HL-60 (cell line): ENCODE measurements at places on chromosomes 5 and 9.
A peak's percentile ranks its signal among the peaks of the same experiment; 100 is the strongest.

DNA sequence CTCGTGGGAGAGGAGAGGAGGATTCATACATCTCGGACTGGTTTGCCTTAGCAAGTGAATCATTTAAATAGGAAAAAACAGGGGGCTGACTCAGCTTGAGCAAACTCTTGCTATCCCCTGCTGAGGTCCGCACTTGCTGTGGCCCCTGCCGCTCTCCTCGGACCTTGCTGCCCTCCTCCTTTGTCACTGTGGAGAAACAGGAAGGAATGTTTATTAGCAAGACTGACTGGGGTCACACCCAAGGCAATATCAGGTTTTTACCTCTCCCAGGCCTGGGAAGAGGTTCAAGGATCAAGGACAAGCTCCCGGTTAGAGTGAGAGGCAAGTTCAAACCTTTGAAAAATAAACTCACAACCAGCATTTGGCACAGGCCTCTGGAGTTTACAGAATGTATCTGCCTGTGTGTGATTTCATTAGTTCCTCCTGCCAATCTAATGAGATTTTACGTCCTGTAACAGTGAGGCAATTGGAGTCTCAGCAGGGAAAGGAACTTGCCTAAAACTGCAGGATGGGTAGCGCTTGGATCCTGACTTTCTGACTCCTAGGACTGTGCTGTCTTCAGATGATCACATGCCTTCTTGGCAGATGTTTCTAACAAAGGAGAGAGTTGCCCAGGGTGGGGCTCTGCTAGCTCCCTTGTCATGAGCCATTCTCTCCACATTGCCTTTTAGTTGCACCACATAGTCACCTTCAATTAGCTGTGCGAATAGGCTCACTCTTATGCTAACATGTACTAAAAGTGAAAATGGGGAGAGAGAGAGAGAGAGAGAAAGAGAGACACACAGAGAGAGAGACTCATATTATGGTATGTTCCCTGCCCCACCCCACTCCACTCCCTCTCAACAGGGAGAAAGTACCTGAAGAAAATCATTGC lies 108.6 kb upstream of the CDKN2B start:
- no peak for DNase-seq

GRCh38 chr5:142466195-142466971 lies 141.6 kb upstream of the SPRY4 start:
- no peak for DNase-seq

DNA sequence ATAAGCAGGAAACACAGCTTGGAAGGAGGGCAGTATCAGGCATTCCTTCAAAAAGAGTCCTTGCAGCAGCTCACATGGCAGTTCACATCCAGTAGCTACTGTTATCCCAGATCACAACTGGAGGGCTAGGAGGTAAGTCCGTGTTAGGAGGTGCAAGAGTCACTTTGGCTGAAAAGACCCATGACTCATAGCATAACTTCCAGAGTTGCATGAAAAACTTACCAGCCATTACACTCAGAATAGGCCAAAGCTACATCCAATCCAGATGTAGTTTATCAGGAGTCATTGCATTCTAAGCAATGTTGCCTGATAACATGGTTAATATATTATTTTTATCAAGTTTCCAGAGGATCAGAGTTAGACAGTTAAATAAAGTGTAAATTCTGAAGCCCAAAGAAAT lies 1126.4 kb upstream of the SEMA6A start:
- no peak for DNase-seq

DNA sequence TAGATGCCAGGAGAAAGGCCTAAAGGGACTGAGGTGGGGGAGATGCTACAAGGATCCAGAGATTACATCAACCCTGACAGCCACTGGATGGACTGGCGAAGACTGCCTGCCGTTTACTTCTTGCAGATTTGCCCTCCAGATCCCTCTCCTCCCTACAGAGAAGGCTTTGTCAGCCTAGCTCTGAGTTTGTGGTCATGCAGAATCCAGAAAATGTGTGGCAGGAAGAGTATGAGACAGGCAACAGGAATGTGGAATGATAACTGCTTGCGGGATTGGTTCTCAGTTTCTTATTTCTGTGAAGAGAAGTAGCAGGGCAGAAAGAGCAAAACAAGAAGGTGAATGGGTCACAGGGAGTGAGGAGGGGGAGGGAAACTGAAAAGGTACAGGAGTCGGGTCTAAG lies 129.6 kb downstream of the TLE1 start:
- no peak for DNase-seq

DNA sequence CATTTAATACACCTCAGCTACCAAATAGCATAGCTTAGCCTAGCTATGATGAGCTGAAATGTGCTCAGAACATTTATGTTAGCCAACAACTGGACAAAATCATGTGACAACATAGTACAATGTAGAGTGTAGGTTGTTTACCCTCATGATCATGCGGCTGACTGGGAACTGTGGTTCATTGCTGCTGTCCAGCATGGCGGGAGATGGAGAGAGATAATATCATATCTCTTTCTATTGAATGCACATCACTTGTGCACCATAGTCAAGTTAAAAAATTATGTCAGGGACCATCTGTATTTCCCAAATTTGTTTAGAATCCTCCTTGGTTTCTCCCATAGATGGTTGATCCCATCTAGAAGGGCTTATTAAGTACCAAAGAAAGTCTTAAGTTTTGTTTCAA lies 151.1 kb upstream of the ELL2 start:
- no peak for DNase-seq

GRCh38 chr9:7756088-7756487 lies 43.5 kb downstream of the DMAC1 start:
- no peak for DNase-seq

DNA sequence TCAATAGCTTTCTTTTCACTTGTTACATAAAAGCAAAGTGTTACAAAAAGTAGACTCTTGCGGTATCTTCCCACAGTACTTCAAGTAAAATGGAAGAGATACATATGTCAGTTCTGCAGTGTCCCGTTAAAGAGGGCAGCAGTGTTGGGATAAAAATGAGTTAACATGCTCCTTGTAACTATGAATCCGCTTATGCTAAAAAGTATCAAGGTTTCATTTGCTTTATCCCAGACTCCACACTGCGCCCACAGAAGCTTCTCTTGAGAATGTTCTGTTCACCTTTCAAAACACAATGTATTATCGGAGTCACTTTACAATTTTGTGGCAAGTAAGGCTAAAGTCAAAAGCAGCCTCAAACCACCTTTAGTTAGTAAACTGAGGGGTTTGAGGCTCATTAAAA lies 790 bp downstream of the PTAR1 start:
- no peak for DNase-seq

DNA sequence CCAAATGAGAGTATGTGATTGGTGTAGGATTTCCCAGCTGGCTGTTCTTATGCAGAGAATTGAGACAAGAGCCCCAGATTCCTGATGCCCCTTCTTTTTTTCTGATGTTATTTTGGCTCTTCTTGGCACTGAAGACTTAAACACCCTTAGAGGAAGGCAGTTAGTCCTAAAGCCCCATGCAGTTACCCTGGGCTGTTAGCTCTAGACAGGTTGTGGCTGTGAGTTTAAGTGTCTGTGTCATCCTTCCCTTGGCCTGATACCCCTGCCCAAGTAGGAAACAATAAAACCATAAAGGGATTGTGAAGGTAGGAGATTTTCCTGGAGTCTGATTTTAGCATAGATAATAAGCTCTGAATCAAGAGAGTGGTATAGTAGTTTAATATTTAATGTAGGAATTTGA lies 13.2 kb downstream of the TNPO1 start:
- no peak for DNase-seq

DNA sequence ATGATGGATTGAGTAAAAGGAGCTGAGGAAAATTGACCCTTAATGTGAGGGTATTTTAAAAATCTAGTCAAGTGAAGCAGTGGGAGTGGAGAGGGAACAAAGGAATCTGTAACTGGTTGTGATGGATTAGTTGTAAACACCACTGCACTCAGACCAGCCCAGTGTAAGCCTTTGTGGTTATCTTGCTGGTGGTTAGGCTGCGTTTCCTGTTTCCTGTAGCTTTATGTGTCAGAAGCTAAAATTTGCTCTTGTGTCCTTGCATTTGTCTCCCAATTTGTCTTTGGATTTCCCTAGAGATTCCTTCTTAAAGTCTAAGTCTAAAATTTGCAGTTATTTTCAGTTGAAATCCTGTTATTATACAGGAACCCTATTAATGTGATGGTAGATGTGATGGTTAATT lies 6.3 kb downstream of the IFNA21 start:
- DNase-seq: peak; percentile 45

DNA sequence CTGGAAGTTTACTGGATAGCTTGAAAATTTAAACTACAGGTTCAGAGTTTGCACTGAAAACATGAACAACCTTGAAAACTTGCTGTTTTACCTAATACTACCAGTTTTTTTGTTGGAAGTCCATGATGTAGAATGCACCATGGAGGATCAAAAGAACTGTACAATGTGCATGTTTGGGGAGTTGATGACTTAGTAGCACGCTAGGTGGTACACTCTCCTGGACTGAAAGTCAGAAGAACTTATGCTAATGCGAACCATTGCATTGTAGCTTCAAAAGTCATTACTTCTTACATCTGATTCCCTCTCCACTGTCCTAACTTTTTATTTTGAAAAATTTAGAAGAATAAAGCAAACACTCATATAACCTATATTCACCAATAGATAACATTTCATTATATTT lies 211.0 kb downstream of the OSTF1 start:
- no peak for DNase-seq

DNA sequence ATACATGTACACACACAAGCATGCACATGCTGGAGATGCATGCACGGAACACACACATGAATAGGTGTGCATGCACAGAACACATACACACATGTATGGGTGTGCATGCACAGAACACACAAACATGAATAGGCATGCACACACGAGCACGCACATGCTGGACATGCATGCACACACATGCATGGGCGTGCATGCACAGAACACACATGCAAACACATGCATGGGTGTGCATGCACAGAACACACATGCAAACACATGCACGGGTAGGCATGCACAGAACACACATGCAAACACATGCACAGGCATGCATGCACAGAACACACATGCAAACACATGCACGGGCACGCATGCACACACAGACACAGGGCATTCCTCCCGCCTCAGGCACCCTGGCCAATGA lies 382.3 kb downstream of the IRX2 start:
- DNase-seq: no peak

DNA sequence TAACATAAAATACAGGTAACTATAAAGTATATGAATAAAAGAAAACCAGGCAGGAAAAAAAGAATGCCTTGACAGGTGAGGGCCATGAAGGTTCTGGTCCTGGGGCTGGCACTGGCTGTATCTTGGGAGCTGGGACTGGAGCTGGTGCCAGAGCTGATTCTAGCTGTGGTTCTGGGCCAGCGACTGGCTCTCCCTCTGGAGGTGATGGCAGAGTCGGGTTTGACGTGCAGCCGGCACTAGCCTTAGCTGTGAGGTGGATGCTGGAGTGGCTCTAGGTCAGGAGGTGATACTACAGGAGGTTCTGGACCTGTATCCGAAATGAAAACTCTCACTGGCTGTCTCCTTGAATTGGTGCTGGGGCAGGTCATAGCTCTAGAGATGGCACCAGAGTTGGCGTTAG lies 22.3 kb downstream of the OBP2B start:
- no peak for DNase-seq

- DNase-seq: no peak
Measured at GRCh38 chr5:149283626-149284480, 12.2 kb downstream of the AFAP1L1 start.

DNA sequence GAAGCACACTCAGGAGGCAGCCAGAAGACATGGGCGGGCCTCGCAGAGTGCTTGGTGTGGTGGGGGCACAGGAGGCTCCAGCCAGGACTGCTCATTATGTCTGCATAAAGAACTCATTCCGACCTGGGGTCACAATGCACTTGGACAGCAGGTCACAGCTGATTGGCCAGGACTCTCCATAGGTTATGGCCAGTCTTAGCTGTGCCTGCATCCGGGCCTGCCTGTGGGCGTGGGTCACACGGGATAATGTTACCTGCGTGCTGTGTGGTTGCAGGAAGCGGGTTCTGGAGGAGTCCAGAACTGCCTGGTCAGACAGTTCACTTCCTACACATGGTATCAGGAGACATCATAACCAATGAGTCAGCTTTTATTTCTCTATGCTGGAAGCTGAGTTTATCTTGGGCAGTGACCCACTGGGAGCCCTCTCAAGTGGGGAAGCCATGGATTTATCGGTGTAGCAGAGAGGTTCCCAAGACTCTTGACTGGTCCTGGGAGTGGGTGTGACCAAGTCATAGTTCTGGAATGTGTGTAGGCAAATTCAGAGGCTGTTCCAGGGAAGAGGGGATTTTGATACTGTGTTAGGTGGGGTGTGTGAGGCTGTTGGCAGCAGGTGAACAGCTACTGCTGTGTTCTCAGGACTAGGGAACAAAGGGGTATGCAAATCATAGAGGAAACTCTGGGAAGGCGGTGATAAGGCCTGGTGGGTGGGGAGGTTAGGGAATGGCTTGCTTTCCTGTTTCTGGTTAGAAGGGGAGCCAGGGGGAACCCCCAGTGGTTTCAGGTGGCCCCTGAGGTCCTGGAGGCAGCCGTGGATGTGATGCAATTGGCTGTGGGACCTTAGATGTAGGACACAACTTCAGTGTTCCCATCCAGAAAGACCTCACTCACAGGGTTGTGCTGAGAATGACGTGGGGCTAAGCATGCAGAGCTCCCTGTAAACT lies 51.3 kb downstream of the ARHGEF37 start:
- DNase-seq: no peak

DNA sequence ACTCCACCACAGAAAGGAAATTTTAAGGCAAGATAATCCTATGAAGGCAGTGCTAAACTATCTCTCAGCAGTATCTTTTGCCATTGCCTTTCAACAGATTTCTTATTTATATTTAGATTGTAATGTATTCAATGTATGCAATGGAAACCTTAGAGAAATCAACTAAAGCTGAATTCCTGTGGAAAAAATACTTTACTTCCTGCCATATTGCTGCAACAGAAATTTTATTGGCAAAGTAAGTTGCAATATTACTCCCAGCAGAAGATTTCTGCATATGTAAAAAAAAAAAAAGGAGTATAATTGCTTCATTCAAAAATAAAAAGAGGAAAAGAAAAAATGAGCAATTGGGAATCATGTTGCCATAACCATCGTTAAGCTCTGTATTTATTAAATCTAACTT lies 454.6 kb upstream of the CD180 start:
- no peak for DNase-seq

- DNase-seq: no peak
Measured at GRCh38 chr5:83827111-83827557, 106.5 kb upstream of the HAPLN1 start.

- no peak for DNase-seq
Measured at GRCh38 chr9:89312222-89312571, 1.2 kb downstream of the CKS2 start.
